H4 (cell line): ENCODE measurements at places on chromosomes 1 and 21. TPM values are rescaled to one million over a fixed set of nuclear protein-coding genes. Genes with fewer than 3 reads are reported as not detected.
A peak's percentile ranks its signal among the peaks of the same experiment; 100 is the strongest.

- DNase-seq, result peak; percentile 58
Measured at GRCh38 chr1:167219646-167220536, 795 bp upstream of the POU2F1 start.

DNA sequence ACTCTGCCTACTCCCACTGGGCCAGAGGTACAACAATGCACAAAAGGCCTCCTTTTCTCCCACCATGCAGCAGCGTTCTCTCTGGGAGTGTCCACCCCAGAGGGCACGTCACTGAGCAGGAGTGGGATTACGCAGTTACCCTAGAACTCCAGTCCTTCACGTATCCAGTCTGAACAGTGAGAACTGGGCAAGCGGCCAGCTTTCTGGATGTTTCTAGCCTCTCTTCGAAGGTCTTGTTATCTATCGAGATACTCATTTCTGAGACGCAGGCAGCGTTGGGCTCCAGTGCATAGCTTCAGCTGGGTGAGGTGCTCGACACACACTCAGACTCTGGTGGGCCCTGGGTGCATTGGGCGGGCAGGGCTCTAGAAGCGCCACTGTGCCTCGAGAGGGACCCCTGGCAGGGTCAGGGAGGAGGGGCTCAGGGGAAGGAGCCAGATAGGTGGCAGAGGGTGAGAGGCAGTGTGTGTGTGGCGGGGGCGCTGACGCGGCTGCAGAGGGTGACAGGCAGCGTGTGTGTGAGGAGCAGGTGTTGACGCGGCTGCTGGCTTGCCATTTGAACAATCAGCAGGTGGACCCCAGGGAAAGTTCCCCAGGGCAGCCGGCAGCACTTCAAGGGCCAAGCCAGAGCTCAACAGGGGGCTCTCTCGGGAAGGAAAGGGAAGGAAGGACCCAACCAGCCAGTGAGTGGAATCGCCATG lies 27.9 kb downstream of the PRDM15 start:
- no peak for DNase-seq

- DNase-seq, result peak; percentile 20
Measured at GRCh38 chr1:246001837-246002230, 505.2 kb downstream of the SMYD3 start.

The RGS8 gene
- total RNA-seq, result not detected in 2 replicates

- DNase-seq, result no peak
Measured at GRCh38 chr1:86762336-86762735, 58.0 kb downstream of the SH3GLB1 start.
